Hematopoietic multipotent progenitor cell (in vitro differentiated cells): ENCODE measurements at places on chromosomes 2 and 18.

DNA sequence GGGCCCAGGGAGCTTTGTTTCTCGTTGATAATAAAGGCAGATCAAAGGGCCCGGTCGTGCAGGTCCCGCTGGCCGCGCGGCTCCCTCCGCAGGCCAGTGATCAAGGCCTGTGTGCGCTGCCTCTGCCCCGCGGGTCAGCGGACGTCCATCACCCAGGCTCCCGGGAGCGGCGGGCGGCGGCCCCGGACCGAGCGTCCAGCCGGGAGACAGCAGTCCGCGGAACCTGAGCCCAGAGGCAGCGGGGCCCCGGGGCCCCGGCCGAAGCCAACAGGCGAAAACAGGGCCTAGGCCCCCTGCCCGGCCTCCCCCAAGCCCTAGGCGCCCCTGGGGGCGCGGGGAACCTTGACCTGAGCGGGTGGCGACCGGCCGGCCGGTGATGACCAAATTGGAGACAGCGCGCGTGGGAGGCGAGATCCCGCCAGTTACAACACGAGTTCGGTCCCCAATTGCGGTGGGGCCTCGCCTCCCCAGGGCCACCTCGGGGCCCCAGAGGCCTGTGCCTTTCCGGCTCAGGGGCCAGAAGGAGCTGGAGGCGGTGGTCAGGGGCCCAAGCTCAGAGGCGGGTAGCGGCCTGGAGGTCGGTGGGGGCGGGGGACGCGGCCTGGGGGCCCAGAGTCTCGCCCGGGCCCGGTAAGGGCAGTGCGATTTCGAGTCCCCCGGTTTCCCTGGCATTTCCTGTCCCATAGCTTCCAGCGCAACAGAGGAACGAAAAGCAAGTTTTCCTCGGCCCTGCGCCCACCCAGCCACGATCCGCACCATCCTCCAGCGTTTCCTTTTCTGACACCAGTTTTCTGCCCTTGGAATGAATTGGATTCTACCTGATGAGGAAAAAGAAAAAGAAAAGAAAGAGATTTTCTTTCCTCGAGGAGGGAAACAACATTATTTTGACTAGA lies 5.9 kb downstream of the SP9 start:
- DNase-seq: no peak

GRCh38 chr2:39778775-39779340 lies at the start of gene THUMPD2:
THUMPD2 (minus strand) TSS chr2:39779258; CDS start chr2:39779239, 19 bp downstream.
- DNase-seq: peak; percentile 77

DNA sequence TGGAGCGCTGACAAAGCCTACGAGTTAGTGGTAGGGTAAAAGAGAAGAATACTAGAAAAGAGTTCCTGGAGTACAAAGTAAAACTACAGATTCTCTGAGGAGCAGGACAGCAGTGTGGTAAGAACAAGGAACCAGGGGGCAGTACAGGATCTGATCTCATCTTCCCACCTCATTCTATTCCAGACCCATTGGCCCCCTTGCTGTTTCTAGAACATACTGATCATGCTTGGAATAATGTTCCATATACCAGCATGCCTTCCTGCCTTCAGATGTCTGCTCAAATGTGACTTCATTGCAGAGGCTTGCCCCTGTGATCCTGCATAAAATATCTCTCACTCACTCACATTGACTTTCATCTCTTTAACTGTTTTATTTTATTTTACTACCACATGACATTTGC lies 19.3 kb downstream of the MSGN1 start:
- no peak for DNase-seq

- DNase-seq: no peak
Observed at GRCh38 chr18:59279193-59279592, 5.9 kb upstream of the RAX start.

- no peak for DNase-seq
Observed at GRCh38 chr18:62325806-62326645, 916 bp downstream of the TNFRSF11A start.

- DNase-seq: no peak
Observed at GRCh38 chr2:196233021-196233804, 61.8 kb upstream of the STK17B start.

GRCh38 chr18:51089691-51090090 lies 59.7 kb downstream of the SMAD4 start:
- no peak for DNase-seq

DNA sequence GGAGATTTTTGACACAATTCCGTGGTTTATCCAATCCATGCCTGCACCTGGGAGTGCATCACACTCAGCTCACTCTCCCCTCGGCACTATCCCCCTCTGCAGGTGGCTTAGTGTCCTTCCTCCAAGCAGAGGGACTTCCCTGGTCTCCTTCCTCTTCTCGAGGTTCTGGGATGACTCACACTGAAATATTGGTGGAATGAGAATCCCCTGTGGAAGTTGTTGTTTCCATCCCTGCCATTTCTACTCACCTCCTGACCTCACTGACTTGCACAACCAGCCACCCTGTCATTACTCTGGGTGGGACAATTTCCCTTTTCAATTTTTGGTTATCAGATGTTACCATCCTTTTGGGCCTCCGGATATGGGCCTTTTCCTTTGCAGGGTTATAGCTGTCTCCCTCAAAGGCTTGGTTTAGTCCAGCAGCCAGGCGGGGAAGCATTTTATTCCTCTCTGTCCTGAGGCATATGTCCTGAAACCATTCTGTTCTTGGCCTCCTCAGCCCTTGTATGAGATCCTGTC lies 59.9 kb downstream of the PTPRM start:
- DNase-seq: peak; percentile 5

GRCh38 chr18:13551841-13552733 lies 174.3 kb downstream of the FAM210A start:
- DNase-seq: no peak

- no peak for DNase-seq
Observed at GRCh38 chr2:134452042-134452733, 198.3 kb downstream of the MGAT5 start.

- no peak for DNase-seq
Observed at GRCh38 chr2:58895857-58896256, 654.7 kb upstream of the FANCL start.

- DNase-seq: no peak
Observed at GRCh38 chr2:129865976-129866375, 113.5 kb upstream of the RAB6C start.

GRCh38 chr2:155748131-155748530 lies 584.4 kb downstream of the NR4A2 start:
- no peak for DNase-seq

GRCh38 chr2:172516299-172516698 lies 39.6 kb upstream of the PDK1 start:
- no peak for DNase-seq

- DNase-seq: no peak
Observed at GRCh38 chr2:95054016-95054415, 28.5 kb downstream of the MAL start.

GRCh38 chr2:38823386-38823785 lies 45.4 kb downstream of the GEMIN6 start:
- DNase-seq: no peak

GRCh38 chr2:233807966-233808935 lies 30.1 kb downstream of the MROH2A start:
- no peak for DNase-seq

DNA sequence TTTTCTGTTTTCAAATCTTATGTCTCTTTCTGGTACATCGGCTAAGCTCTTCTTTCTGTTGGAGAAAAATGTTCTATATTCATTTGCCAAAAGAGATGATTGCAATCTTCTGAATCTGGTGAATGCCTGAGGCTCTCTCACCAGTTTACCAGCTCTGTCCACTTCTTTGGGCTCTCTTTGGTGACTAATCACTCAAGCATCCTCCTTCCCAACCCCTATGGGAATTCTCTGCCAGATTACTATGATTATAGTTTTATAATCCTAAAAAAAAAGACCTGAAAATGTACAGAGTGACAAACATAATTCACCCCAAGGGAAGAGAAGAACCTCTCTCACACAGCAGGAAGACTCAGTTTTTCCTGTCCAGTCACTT lies 187.3 kb downstream of the CAMKMT start:
- no peak for DNase-seq
